ENCODE measurements at places on chromosomes 2 and 18.

GRCh38 chr2:108912629-108912902 is 76.5 kb downstream of the EDAR start:
- DNase-seq, result no peak

GRCh38 chr2:223669453-223670225 is 67.5 kb upstream of the SCG2 start:
- no peak for DNase-seq

DNA sequence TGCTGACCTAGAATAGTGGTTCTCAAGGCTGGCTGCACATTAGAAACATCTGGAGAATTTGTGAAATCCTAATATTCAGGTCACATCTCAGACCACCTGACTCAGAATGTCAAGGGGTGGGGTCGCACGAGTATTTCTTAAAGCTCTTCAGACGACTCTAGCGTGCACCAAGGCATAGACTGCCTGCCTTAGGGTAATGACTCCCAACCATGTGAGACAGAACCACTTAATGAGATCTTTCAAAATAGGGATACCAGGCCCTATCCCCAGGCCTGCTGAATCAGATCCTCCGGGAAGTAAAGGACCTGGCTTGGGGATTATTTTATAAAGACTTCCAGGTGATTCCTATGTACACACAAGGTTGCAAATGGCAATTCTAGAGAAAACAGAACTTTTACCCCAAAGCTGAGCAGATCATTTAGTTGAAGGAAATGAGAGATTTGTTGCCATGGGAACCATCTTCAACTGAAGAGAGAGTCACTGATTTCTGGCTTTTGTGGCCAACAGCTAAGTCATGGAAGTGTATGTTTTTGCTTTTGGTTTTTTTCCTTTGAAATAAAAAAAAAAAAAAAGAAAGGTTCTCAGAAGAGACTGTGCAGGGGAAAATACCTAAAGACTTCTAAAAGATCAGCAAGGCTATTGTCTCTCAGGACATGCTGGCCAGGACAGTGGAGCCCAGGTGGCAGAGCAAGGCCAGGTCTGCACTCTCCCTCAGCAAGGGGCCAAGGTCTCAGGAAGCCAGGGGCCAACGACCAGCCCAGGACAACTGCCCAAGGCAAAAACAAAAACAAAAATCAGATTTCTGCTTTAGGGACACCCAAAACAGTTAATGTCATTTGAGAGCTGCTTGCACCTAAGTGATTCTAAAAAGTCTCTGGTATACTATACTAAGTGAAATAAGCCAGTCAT is 15.3 kb upstream of the LOXHD1 start:
- DNase-seq, result no peak

- no peak for DNase-seq
Measured at GRCh38 chr2:234377761-234378391, 119.0 kb downstream of the ARL4C start.

DNA sequence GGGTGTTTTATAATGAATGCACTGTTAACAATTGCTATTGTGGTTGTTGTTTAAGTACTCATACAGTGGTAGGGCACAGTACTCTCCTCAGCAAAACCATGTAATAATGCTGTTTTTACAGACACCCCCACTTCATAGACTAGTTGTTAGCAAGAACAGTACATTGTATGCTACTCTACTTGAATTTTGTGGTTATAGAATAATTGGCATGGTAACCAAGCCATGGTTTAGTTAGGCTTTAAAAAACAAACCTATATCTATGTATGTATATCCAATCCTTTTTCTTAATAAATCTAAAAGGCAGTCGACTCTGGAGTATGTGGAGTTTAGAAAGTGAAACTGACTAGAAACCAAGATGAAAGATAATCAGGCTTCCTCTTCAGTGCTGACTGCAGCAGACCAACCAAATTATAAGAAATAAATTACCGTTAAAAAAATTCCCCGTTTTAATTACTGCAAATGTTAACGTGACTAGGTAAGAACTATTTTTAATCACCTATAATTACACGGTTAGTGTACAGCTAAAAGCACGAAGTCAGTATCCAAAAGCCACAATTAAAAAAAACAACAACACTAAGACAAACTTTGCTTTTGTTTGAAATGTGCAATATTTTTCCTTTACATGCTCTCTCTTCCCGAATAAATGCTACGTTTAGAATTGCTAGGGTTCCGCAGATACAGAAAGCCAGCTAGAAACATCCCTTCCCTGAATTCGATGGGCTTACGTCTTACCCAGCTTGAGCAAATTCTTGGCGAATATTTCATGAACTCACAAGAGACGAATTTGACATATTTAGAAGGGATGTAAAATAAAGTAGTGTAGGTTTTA is 113.3 kb upstream of the SERTAD2 start:
- no peak for DNase-seq

DNA sequence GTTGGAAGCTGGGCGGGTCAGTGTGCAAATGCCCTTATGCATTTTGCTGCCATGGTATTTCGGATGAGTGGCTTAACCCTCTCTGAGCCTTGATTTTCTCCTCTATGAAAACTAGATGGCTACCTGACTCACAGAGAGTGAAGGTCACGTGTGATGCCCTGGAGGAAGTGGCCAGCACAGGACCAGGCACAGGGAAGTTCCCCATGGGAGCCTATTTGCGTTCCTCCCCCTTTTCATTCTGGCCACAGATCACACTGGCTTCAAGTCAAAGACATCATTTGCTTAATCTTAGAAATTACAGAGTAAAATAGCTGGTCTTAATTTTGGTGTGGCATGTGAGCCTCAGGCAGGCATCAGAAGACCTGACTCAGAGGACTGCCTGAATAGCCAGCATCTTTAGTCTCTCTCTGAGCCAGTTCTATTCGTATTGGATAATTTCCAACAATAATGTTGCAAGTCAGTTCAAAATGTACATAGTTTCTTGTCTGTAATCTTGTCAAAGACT is 57.6 kb upstream of the CD302 start:
- no peak for DNase-seq

GRCh38 chr2:62727259-62727867 is 21.9 kb downstream of the EHBP1 start:
- no peak for DNase-seq

DNA sequence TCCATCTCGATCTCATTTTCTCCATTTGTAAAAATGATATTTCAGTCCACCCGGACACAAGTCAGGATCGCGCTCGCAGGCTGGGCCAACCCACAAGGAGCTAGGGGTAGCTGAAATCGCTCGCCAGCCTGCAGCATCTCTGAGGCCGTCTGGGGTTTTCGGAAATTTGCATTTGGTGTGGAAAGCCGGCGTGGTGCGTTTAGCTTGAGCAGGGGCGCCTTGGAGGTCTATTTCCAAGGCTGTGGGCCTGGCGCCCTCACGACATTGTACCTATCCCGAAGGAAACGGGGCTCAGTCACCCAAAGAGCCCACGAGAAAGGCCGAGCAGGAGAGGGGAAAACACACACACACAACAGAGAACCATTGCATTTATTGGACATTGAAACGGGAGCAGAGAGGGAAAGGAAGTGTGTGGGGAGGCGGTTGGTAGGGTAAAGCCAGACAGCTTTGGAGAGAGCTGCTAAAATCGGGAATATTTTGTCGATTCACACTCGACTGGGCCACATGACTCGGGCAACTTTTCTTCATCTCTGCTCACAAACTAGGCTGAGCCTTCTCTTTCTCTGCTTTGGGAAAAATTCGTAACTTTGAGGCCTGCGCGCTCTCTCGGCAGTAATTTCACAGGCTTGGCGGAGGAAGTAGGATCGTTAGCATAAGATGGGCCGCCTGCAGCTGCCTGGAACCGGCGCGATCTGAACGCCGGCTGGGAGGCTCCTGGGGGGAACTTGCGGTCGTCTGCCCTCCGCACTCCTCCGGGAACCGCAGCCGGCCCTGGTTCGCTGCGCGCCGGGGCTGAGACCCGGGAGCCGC is 1.1 kb upstream of the HOXD8 start:
- no peak for DNase-seq

DNA sequence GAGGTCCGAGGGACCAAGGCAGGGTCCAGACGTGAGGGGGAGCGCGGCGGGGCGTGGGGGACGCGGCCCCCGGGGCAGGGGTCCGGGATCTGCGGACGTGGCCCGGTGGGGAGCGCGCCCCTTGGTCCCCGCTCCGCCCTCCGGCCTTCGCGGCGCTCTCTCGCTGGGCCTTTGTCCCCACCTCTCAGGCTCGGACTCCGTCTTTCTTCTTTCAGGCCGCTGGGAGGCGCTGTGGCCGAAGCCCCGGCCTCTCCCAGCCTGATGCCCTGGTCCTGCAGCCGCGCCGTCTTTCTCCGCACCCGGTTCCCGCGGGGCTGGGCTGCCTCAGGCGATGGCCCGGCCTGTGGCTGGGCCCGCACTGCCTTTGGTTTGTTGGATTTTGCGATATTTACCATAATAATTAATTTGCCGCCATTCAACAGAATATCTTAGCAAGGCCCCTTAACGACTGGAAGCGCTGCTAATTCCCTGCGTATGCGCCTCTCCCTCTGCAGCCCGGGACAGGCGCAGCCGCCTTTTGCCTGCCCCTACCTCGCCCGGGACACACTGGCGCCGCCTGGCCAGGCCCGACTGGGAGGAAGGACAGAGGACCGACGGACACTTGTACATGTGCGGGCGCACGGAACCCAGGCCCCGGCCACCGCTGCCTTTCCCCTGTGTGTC is 10.8 kb downstream of the SIX3 start:
- peak; percentile 43 for DNase-seq

- no peak for DNase-seq
Measured at GRCh38 chr18:4587204-4587603, 132.1 kb upstream of the DLGAP1 start.

- no peak for DNase-seq
Measured at GRCh38 chr2:48531141-48531648, 1.2 kb downstream of the STON1 start.

DNA sequence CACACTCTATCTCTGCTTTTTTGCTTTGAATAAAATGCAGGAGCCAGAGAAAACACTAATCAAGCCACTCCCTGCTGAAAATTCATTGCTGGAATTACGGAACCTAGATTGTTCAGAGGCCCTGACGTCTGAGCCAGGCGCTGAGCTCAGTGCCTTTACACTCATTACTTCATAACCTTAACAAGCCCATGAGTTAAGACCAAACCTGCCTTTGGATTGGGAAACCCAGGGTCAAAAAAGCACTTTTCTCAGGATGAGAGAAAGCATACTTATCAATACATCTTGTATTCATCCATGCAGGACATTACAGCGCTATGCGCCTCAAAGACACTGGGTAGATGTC is 762 bp downstream of the INO80C start:
- DNase-seq, result peak; percentile 21

GRCh38 chr18:70621710-70622109 is 332.9 kb downstream of the SOCS6 start:
- DNase-seq, result no peak

DNA sequence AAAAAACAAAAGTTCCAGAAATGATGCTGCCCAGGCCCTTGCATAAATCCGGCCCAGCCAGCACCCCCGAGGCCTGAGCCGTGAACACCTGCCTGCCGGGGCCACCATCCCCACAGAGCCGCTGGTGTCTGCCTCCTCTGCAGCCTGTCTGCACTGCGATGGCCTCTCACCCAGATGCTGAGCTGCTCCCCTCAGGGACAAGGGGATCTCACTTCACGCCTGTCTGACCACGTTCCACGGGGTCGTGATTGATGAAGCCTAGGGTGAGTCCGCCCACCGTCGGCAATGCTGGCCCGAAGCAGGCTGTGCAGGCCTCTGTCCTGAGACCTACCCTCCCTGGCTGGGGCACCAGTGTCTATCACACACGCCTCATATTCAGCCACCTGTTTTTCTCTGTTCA is 444.2 kb downstream of the EIPR1 start:
- no peak for DNase-seq

GRCh38 chr2:231294571-231295362 is 96.3 kb downstream of the ARMC9 start:
- no peak for DNase-seq

- peak; percentile 69 for DNase-seq
Measured at GRCh38 chr2:205763708-205764211, 81.5 kb downstream of the NRP2 start.

DNA sequence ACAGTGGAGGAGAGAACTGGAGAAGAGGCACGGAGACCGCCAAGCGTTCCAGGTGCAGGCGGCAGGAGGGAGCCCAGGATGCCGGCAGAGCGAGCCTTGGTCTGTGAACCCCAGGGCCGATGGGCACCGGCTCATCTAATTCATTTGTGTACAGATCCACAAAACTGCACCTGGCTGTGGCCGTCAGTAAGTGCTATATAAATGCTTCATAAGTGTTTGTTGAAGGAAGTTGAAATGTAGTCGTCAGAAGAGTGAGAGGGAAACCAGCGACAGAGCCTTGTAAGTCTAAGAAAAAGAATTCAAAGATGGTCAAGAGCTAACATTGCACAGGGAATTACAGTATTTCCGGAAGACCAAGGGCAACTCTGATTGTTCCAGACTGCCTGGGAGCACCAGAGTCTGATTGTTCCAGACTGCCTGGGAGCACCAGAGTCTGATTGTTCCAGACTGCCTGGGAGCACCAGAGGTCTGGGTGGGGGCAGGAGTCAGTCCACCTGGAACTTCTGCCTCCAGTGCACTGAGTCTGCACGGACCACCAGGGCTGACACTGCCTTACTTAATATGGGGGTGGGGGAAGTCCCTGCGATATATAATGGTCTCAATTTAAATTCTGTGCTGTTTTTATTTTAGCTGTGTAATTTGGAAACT is 112.3 kb downstream of the BCL2 start:
- DNase-seq, result no peak

DNA sequence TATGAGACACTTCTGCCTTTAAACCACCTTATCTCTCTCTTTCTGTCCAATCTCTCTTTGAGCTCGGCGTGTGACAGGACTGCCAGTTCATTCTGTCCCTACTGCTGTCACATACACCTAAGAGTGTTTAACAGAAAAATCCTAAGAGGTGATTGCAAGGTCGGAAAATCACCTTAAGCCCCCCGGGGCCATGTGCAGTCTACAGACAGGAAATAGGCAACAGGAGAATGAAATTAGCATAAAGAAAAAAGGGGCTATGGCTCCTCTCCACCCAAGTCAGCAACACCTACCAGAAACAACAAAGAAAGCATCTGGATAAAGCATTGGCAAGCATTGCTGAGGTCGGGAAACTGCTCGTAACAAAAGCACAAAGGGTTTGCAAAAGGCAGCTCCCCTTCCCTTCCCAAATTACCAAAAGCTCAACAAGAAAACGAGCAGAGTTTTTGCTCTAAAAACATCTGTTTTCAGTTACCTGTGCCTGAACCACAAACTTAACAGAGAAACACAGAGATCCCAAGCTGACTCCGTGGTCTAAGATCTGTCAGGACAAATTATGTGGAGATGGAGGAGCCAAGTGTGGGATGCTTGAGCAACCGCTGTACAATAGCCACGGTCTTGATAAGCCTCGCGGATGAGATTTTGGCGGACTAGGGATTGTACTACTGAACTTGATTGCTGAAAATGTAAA is 30.4 kb downstream of the ANKRD44 start:
- no peak for DNase-seq

GRCh38 chr2:147255812-147256211 is 589.0 kb upstream of the ACVR2A start:
- no peak for DNase-seq

GRCh38 chr2:160494201-160494644 is 616 bp upstream of the RBMS1 start:
- no peak for DNase-seq

DNA sequence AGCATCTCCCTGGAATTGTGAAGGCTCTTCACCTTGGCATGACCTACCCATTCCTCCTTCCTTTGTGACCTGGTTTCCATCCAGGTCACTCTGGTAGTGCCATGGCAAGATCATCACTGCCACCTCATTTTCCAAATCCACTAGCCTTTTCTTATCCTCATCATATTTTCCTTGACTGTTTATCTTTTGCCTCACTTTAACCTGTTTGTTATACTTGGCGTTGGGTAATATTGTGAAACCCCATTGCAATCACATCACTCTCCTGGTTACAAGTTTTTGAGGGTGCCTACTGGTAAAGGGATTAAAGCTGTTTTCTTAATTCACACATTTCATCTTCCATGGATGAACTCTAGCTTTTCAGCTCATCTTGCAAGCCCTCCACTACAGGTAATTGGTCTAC is 39.1 kb upstream of the IGFBP2 start:
- no peak for DNase-seq

Measured in adrenal gland (tissue), 19 donors.